Activated T-cell treated with anti-CD3 and anti-CD28 coated beads for 1 hour (primary cell): ENCODE measurements at places on chromosomes 3 and 15.

DNA sequence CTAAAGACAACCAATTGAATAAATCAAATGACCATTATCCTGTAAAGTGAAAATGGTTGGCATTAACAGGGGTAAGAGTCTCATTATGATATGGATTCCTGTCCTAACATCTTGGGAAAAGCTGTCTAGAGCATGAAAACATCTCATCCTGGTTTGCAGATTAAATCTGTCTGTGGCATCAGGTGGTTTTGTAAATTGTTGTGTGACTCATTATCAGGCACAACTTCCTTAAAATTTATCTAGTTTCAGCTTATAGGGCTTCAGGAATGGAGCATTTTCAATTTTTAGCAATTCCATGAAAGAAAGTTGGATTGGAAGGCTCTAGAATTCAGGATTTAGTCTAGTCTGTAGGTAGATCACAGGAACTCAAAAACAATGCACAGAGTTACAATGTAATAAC lies 31.1 kb upstream of the SLC27A2 start:
- DNase-seq, result no peak

GRCh38 chr3:171186817-171187500 lies 160.4 kb upstream of the SLC2A2 start:
- no peak for DNase-seq

DNA sequence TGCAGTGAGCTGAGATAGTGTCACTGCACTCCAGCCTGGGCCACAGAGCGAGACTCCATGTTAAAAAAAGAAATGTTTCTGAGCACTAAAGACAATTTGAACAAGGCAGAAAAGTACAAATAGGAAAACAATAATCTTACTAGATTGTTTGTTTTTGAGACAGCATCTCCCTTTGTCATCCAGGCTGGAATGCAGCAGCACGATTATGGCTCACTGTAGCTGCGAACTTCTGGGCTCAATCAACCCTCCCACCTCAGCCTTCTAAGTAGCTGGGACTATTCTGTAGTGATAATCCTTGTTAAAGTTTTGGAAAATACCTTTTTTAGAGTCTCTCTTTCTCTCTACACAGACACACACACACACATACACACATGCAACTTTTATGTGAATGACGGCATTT lies 107.1 kb downstream of the LPP start:
- no peak for DNase-seq

DNA sequence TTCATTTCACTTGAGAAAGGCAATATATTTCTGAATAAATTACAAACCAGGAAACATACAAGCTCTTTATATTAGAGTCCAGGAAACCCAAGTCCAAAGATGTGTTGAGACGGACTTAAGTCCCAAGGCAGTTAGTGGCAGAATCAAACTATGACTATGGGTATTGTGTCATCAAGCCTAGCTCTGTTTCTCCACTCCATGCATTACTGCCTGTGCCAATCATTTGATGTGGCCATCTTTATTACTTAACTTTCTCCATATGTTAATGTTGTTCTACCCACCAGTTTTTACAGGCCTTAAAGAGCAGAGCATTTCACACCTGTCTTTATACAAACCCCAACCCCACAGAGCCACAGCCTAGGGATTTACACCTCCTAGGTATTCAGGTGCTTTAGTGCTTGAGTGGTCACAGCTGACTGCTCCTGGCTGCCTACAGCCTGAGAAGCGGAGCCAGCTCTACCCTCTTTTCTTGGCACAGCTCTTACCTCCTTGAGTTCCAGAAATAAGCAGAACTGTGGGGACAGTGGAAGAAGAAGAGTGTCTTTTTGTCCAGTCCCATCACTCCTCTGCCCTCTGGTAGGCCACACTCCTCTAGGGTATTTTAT lies 92.1 kb downstream of the DTWD1 start:
- no peak for DNase-seq

DNA sequence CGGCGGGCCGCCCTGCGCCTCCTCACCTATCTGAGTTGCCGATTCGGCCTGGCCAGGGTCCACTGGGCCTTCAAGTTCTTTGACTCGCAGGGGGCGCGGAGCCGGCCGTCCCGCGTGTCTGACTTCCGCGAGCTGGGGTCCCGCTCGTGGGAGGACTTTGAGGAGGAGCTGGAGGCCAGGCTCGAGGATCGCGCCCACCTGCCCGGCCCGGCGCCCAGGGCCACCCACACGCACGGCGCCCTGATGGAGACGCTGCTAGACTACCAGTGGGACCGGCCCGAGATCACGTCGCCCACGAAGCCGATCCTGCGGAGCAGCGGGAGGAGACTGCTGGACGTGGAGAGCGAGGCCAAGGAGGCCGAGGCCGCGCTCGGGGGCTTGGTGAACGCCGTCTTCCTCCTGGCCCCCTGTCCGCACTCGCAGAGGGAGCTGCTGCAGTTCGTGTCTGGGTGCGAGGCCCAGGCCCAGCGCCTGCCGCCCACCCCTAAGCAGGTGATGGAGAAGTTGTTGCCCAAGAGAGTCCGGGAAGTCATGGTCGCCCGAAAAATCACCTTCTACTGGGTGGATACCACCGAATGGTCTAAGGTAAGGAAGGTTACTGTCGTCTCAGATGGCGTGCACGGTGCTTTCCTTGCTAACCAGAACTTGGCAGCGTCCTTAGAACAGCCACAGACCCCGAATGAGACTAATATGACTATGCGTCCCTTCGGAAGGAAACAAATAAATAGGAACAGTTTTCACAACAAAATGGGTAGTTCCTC lies 567 bp downstream of the TICRR start:
- DNase-seq, result no peak

DNA sequence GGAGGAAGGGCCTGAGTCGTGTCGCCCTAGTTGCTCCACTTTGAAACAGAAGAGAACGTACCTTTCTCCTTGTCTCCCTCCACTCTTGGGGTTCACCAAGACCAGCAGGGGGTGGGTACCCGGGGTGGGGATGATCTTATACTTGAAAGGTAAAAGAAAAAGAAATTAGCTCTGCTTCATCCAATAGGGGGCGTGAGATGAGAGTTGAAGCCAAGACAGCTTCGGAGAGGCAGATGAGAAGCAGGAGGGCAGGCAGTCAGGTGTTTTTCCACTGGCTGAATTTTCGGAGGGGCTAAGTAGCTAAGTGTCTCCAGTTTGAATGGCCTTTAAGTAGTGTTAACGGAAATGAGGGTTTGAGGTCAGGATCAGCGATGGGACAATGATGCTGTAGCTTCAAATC lies 100.4 kb downstream of the DGKG start:
- no peak for DNase-seq

DNA sequence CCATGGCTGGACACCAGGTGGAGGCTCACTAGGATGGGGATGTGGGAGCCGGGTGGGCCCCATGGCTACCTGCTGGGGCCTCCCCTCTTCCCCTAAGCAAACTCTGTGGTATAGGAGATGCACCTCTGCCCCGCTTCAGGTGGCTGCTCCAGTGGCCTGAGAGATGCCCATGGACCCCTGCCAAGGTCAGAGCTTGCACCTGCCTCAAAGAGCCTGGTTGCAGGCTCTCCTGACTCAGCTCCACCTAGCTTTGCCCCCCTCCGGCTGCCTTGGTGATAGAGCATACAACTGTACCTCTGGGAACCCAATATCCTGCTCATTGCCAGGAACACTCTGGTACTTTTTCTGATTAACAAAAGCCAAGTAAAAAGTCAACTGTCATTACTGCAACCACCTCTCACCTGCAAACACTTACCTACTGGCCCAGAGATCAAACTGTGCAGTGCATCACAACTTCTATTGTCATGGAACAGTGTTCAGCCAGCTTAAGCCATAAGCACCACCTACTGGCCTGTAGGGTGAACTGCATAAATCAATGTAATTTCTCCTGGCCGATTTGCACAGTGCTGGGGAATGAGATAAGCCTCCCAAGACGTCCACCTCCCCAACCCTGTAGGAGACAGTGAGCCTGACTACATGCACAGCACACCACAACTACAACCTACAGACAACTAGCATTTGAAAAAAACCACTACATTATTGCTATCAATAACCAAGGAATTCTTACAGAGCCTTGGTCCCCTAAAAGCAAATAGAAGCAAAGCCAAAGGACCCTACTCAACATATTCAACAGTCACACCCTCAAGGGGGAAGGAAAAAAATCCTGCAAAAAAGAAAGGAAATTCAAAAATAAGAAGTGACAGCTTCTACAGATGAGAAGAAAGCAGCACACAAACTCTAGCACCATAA lies 352.4 kb upstream of the ARHGEF26 start:
- peak; percentile 22 for DNase-seq

GRCh38 chr3:139281522-139282196 lies 62.2 kb upstream of the MRPS22 start:
- no peak for DNase-seq

- no peak for DNase-seq
Measured at GRCh38 chr15:32909431-32909830, 191.6 kb downstream of the GREM1 start.

- DNase-seq, result no peak
Measured at GRCh38 chr3:131503320-131503635, 507 bp upstream of the MRPL3 start.

GRCh38 chr3:15439476-15439875 lies 12.1 kb downstream of the EAF1 start:
- no peak for DNase-seq

DNA sequence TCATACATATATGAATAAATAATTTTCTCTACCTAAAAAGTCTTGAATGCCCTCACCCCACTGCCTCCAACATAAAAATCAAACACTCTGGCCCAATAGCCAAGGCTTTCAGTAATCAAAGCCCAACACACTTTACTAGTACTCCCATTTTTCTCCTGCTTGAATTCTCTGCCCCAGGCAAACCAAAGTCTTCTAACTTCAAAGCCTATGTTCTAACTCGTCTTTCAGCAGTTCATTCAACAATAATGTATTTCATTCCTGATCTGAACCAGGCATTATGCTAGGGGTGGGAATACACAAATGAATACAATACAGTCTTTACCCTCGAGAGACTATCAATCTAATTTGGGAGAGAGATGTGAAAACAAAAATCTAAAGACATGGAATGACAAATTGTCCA lies 11.4 kb upstream of the ZNF592 start:
- no peak for DNase-seq

- no peak for DNase-seq
Measured at GRCh38 chr15:28044121-28044672, 54.9 kb downstream of the OCA2 start.

GRCh38 chr3:14221902-14222301 lies 43.3 kb downstream of the LSM3 start:
- DNase-seq, result no peak

DNA sequence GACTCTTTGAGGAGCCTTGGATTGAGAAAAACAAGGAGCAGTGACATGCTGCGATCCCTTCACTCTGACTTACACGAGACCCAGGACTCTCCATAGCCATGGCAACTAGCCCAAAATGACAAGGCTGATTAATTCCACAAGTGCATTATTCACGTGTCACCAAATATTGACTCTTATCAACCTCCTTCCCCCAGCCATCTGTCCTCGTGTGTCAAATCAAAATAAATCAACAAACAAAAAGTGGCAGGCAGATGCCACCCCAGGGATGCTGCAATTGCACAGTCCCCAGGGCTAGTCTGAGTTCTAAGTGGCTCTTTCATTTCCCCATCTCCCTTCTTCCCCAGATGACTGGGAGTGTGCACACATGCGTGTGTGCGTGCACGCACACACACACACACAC lies 104.9 kb downstream of the AQP9 start:
- no peak for DNase-seq

DNA sequence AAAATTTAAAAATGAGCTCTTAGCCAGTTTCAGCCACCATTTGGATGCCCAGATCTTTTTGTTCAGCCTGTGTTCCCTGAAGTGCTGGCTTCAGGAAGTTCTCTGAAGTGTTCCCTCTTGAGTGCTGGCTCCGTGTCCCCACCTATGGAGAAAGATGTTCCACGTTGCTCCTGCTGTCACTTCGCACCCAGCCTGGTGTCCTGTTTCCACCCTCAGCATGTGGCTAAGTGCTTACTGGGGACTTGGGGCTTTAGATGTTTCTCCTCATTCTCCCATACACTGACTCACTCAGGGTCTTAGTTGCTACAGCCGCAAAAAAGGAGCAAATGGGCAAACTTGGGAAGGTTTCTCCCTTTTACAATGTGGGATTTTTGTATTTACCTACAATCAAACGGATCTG lies 16.6 kb downstream of the CHCHD6 start:
- DNase-seq, result no peak

- DNase-seq, result no peak
Measured at GRCh38 chr3:184549796-184550577, 11.6 kb upstream of the EPHB3 start.

- no peak for DNase-seq
Measured at GRCh38 chr3:109178708-109179107, 42.2 kb downstream of the C3orf85 start.

- DNase-seq, result no peak
Measured at GRCh38 chr3:187788984-187789857, 44.0 kb upstream of the BCL6 start.

GRCh38 chr15:26628879-26629529 lies 143.9 kb downstream of the GABRB3 start:
- no peak for DNase-seq

GRCh38 chr15:89021224-89021623 lies 67.0 kb upstream of the ABHD2 start:
- DNase-seq, result no peak

DNA sequence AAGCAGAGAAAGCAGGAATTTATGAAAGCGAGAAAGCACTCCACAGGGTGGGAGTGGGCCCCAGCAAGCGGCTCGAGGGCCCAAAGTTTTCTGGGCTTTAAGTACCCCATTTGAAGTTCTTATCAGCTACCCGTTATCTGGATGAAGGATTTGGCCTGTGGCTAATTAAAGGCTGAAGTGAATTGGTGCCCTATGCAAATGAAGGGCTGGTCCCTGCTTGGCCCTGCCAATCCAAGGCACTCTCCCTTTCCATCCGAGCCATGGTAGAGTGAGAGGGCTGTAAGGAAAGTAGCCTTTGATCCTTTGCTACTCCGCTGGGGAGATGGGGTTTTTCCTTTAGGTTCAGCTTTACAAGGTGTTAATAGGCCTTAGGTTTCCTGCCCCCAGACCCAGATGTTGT lies 469.3 kb upstream of the CFAP20DC start:
- DNase-seq, result no peak

- DNase-seq, result no peak
Measured at GRCh38 chr3:190003681-190004123, 117.0 kb downstream of the P3H2 start.

- DNase-seq, result no peak
Measured at GRCh38 chr15:40722354-40722753, 27.4 kb downstream of the RAD51 start.
